GM10248 (cell line): ENCODE measurements at places on chromosomes 5 and 9.

GRCh38 chr9:78707080-78707479, 410.2 kb downstream of the PSAT1 start:
- no peak for DNase-seq

DNA sequence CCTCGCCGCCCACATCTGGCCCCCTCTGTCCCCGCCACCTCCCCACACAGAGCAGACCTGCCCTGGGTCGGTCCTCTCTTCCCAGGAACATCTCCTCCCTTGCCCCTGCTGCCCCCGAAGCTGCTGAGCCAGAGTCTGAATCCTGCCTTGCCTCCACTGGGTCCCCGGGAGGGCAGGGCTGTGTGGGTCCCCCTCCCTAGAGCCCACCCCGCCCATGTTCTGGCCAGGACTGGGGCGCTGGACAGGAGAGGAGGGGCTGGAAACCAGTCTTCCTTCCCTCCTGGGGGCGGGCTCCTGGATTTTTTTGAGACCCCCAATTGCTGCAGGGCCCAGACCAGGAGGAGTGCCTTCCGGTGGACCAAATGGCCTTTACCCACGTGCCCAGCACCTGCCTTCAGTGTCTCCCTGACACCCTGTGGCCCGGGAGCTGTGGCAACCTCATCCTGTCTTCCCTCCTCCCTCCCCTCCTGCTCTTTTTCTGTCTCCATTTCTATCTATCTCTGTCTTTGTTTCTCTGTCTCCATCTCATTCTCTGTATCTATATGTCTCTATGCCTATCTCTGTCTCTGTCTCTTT, 12.1 kb downstream of the MRPL36 start:
- DNase-seq: no peak

GRCh38 chr5:107251151-107251550, 419.6 kb downstream of the EFNA5 start:
- DNase-seq: no peak

- no peak for DNase-seq
These were observed 504.2 kb downstream of the ACTL7B start for GRCh38 chr9:108351571-108351970.

- DNase-seq: no peak
These were observed 80.5 kb downstream of the SH3RF2 start for GRCh38 chr5:146016764-146017484.

DNA sequence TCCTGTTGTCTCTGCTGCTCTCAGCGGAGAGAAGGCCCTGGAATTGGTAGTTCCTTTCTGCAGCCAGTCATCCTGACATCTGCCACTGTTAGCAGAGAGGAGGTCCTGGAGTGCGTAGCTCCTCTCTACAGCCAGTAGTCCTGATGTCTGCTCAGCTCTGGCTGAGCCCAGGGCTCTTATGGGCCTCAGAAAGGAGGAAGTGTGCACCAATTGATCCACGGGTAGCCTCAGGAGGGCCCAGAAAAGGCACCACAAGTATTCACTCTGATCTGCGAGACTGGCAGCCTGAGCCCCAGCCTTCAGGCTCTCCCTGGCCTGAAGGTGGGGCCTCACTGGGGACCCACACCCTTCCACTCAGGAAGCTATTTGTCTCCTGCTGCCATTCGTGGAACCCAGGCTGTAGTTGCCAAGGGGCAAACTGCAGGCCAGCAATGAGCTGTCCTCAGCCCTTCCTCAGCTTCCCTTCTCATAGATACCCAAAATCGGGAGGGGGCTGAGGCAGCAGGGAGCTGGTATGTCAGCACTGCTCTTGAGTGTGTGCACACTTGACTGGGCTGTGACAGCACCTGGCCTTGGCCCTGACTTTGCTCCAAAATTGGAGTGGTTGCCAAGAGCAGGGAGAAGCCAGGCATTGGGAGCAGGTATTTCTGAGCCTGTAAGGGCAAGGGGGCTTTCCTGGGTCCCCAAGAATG, 1049.5 kb upstream of the ACO1 start:
- DNase-seq: no peak

- no peak for DNase-seq
These were observed 277.0 kb downstream of the DIRAS2 start for GRCh38 chr9:90365666-90366065.

GRCh38 chr9:91383577-91383976, 21.9 kb upstream of the AUH start:
- no peak for DNase-seq

- DNase-seq: no peak
These were observed 116.6 kb upstream of the DPYSL3 start for GRCh38 chr5:147626464-147626863.

- no peak for DNase-seq
These were observed 145.9 kb downstream of the CARTPT start for GRCh38 chr5:71864730-71865601.

- DNase-seq: no peak
These were observed 77.9 kb downstream of the HMCN2 start for GRCh38 chr9:130343445-130343918.

DNA sequence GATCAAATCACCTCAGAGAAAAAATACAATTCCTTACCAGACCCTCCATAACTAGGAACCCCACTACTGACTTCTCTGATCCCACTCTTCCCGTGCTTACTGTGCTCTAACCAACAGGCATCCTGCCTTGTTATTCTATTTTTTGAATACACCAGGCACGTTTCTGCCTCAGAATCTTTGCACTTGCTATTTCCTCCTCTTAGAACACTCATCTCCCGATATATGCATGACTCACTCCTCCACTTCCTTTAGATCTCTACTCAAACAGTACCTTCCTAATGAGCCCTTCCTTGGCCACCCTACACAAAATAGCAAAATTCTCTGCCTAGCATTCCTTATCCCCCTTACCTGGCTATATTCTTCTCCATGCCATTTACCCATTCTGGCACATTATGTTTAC, 43.9 kb downstream of the MAPKAP1 start:
- peak; percentile 25 for DNase-seq

DNA sequence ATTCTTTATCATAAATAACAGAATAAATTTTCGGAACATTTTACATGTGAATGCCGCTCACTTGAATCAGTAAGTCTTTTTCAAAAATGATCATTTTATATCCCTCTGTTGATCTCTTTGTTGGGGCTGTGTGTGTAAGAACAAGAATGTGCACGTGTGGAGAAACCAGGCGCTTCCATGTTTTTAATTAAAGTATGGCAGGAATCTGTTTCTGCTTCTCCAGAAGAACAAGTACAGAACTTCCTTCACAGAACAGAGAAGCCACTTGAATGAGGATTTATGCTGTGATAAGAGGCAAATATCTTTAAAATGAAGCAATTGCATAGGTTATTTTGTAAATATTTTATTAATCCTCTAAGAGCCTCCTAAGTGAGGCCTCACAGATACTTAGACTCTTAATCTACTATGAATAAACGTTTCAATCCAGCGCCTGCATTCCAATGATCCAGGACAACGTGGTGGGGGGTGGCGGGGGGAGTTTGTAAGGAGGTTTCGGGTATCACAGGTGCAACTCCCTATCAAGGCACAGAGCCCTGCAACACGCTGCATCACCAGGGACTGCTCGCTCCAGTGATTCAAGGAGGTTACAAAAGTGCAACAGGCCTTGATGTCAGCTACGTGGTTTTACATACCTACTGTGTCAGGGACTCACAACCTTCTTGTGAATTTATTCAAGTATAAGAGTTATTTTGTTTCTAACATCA, 409.2 kb downstream of the BNC2 start:
- no peak for DNase-seq

DNA sequence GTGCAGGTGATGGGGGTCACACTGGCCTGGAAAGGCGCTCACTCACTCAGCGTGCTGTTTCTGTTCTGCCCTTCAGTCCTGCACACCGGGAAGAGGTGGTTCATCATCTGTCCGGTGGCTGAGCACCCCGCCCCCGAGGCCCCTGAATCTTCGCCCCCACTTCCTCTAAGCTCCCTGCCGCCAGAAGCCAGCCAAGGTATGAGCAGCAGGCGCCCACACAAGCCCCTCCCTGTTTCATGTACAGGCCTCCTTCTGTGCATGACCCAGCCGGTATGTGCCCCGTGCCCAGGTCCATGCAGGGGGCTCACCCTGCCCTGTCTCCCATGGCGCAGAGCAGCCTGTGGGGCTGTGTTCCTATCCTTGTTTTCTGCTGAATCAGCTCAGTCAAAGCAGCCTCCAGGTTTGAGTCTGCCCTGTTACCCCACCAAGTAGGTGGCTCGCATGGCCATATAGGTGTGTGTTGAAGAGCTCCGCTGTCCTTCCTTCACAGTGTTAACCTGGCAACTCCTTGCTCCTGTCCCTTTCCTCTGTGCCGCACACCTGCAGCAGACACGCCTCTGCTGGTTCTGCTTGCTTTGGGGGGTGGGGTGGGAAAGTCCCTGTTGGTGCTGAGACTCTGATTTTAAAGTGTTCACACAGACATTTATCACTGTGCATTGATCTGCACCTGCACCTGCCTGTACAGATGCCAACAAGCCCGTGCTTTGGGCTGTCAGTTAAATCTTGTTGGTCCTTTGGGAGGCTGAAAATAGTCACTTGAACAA, 84.8 kb downstream of the WNK2 start:
- DNase-seq: peak; percentile 75

DNA sequence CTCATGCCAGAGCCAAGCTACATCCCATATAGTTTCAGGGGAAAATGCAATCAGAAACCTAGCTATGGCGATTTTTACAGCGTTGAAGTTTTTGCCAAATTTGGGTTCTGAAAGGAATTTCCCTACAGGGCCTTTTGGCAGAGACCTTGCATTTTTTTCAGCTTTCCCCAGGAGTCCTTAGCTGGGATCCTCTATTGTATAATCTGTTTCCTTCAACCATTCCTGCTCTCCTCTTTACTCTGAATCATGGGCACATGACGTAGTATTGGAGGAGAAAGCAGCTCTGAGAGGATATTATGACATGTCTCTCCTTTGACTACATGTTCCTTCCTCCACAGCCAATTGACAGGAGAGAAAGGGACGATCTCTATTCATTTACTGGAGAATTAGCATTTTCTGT, 118.5 kb upstream of the ERCC6L2 start:
- no peak for DNase-seq

DNA sequence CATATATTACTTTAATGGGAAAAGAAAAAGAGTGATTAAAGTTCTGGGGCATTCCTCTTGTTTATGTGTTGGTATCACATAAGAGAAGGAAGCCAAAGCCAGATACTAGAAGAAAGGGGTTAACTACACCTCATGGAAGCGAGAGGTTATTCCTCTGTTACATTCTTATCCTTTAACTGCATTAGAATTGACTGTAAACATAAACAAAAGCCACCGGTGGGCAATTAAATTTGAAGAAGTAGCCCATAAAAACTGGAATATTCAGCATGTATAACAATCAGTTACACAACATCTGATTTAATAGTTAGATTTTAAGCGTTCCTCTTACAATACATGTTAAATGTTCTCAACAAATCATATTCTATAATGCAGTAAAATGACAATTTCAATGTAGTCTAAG, 18.8 kb downstream of the POU5F2 start:
- DNase-seq: no peak

DNA sequence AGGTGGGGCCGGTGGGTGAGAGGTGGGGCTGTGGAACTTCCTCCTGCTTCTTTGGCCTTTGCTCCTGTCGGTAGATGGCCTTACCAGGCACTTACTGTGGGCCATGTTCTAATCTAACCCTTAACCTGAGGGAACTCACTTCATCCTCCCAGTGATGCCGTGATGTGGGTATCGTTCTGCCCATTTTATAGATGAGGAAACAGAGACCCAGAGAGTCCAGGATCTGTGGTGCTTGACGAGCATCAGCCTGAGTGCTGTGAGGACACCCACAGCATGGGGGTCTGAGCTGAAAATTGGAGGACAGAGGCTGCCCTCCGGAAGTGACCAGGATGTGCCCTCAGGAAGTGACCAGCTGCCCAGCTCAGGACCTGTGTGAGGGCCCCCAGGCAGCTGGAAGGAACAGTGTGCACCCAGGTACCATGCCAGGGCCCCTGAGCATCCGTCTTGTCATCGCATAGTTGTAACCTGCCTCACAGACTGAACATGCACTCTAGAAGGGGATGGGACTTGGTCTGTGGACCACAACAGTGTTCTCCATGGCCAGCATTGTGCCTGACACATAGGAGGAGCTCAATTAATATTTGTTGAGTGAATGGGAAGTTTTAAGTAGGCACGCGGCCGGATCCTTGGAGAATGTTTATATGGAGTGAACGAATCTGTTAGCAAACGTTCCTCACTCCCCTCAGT, 8.5 kb downstream of the NEK6 start:
- no peak for DNase-seq

DNA sequence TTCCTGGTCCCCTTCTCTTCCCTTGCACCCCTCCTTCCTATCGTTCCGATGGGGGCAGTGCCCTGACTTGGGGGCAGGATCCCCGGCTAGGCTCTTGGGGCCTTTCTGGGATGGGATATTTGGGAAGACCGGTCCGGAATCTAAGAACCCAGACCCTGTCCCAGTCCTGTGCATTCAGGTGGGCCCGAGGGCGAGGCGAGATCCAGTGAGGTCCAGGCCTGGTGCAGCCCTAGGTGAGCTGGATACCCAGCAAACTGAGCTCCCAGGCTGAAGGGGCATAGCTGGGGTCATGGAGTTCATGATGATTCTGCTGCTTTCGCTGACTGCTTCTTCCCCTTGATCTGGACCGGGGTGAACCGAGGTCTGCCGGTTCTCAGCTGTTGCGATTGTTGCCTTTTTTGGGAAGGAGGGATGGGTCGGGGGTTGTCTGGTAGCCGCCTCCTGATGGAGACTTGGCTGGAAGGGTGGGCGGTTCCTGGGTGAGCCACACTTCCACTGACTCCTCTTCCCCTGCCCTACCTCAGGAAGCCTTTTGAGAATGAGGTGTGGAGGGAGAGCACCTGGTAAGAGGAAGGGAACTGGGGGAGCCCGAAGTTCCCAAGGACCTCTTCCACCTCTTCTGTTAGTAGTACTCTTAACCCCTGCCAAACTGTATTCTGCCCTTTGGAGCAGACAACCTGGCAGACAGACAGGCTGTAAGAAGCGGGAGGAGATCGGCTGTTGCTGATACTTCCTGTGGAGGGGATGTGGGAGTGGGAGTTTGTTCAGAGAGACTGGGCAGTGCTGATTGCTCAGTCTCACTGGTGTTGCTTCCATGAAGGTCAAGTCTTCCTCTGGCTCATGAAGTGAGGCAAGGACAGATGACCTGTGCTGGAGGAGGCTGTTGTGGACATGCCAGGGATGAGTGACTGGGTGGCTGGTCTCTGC, 1.0 kb downstream of the LRRC8A start:
- no peak for DNase-seq
